Activated CD4-positive, alpha-beta memory T cell treated with anti-CD3 and anti-CD28 coated beads, Interleukin-2, amount 10 ng/mL, durations not matched to agents 7 days and 5 days (primary cell): ENCODE measurements at places on chromosomes 16 and 17.
A peak's percentile ranks its signal among the peaks of the same experiment; 100 is the strongest.

DNA sequence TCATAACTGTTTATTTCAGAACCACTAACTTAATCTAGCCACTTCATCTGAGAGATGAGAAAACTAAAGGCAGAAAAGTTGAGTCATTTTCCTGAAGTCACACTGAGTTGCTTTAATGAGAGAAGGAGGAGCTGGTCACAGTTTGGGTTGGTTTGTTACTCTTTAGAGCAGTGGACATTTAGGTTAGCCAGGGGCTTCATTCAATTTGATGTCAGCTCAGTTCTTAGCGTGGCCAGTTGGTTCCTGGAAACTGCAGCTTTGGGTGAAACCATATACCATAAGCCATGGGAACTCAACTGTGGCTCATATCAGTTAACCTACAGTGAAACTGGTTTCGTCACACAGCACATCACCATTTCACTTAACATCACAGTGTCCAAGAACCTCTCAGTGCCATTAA, 59.2 kb upstream of the ADORA2B start:
- DNase-seq: no peak
- peaks cover 1% of the 10 kb centered on the region for H3K27me3 ChIP-seq
- H3K27ac ChIP-seq: peak overlapping the region; percentile 48
- no peak overlapping the region for H3K4me3 ChIP-seq
- H3K4me1 ChIP-seq: peaks cover 20% of the 10 kb centered on the region

GRCh38 chr17:54891176-54891821, 9.4 kb upstream of the TOM1L1 start:
- no peaks in the 10 kb centered on the region for H3K4me1 ChIP-seq
- no peaks in the 10 kb centered on the region for H3K36me3 ChIP-seq
- no peak overlapping the region for H3K27ac ChIP-seq
- H3K27me3 ChIP-seq: peaks cover 13% of the 10 kb centered on the region
- no peak overlapping the region for H3K4me3 ChIP-seq

DNA sequence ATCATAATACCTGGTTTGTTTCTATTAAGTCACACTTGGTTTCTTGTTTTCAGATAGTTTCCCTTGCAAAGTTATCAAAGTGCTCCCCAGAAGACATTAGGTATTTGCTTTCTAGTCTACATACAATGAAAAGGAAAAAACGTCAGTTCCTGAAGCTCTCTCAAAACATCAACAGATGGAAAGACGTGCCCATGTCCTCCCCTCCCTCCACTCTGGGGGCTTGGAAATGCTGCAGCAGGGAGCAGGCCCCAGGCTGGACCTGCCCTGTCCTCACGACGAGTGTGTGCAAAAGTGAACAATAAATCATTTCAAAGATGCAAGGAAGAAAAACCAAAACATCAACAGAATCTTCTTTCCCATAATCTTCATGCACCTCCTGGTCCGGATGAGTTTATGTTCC, 118.5 kb downstream of the USP22 start:
- H3K27ac ChIP-seq: no peak overlapping the region
- no peak overlapping the region for H3K4me3 ChIP-seq
- peaks cover 28% of the 10 kb centered on the region for H3K27me3 ChIP-seq
- H3K4me1 ChIP-seq: peaks cover 1% of the 10 kb centered on the region
- DNase-seq: no peak

GRCh38 chr17:20935740-20936139, 107.1 kb downstream of the USP22 start:
- no peaks in the 10 kb centered on the region for H3K4me1 ChIP-seq
- peaks cover 7% of the 10 kb centered on the region for H3K27me3 ChIP-seq
- DNase-seq: no peak
- H3K36me3 ChIP-seq: no peaks in the 10 kb centered on the region

DNA sequence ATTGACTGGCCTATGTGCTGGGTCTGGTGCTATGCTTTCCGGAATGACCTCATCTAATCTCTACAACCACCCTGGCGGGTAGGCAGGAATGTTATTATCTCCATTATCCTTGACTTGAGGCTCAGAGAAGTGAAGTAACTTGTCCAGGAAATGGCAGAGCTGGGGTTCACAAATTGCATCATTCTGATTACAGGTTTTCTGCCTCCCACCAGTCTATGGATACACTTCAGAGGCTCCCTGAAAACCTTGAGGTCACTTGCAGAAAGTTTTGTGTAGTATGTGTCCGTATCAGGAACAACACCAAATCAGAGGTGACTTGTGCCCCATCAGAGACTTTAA, 19.1 kb downstream of the NOD2 start:
- no peak overlapping the region for H3K4me3 ChIP-seq
- no peak for DNase-seq
- peaks cover 83% of the 10 kb centered on the region for H3K36me3 ChIP-seq

DNA sequence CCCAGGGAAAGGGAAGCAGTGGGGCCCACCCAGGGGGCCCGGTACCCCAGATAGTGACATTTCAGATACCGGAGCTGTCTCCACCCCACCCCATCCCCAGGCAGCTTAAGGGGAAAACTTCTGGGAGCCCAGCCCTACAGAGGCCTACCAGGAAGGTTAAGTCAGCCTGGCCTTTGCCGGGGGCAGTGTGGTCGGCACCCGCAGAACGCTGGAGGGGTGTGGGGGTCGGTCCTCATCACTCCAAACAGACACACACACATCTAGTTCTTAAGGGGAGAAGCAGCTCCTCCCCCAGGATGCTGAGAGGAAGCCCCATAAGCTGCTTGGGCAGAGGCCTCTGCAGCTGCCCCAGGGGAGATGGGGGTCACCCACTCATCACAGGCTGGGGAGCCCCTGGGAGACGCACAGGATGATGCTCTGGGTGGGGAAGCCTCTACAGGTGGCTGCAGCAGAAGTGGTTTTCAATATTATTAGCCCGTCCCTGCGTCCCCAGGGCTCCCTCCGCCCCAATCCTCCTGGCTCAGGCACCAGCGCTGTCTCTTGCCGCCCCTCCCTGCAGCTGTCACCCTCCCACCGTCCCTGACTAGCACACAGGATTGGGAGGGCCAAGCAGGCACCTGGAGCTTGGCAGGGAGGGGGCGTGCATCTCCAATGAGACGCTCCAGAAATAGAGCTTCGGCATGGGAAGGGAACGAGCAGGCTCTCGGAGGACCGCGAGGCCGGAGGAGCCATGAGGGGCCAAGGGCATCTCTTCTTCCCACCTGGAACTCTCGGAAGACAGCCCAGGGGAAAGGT, 1.4 kb upstream of the ABR start:
- peaks cover 8% of the 10 kb centered on the region for H3K4me1 ChIP-seq
- no peaks in the 10 kb centered on the region for H3K36me3 ChIP-seq
- peaks cover 11% of the 10 kb centered on the region for H3K27me3 ChIP-seq
- no peak for DNase-seq
- H3K27ac ChIP-seq: no peak overlapping the region
- H3K4me3 ChIP-seq: no peak overlapping the region

- H3K27me3 ChIP-seq: no peaks in the 10 kb centered on the region
- H3K27ac ChIP-seq: no peak overlapping the region
- H3K4me3 ChIP-seq: no peak overlapping the region
- no peak for DNase-seq
- H3K36me3 ChIP-seq: no peaks in the 10 kb centered on the region
Observed at GRCh38 chr16:35747658-35748455, 2288.4 kb downstream of the TP53TG3F start.

DNA sequence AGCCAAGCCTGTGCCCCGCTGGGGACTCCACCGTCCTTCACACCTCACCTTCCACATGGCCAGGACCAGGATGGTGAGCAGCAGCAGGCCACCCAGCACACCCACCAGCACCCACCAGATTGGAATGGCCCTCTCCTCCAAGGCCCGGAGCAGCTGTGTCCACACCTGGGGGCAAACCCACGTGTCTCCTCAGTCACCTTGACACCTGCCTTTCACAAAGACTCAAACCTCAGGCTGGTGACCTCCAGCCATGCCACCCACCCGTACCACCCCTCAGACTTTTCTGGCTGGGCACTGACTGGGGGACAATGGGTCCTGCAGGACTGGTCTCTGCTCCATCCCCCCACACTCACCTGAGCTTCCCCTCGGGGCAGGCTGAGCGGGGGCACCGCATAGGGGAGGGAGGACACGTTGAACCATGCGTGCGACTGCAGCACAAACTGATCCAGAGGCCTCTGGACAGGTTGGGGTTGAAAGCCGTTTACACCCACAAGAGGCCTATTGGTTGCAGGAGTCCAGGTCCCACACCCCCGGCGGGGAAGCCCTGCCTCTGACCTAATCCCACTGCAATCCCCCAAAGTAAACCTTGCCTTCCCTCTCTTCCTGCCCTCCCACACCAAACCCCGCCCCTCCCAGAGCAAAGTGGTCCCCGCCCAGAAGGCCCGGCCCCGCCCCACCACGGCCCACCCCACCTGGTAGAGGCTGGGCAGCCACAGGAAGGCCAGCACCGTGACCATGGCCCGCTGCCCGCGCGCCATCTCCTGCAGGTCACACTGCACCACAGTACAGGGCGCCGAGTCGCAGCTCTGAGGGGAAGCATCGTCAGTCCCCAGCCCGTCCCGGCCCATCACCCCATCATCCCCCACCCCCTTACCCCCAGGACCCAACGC, 10.9 kb upstream of the FAM171A2 start:
- H3K4me3 ChIP-seq: no peak overlapping the region
- peaks cover 15% of the 10 kb centered on the region for H3K27me3 ChIP-seq
- DNase-seq: no peak
- peaks cover 3% of the 10 kb centered on the region for H3K4me1 ChIP-seq
- H3K36me3 ChIP-seq: no peaks in the 10 kb centered on the region
- H3K27ac ChIP-seq: no peak overlapping the region

DNA sequence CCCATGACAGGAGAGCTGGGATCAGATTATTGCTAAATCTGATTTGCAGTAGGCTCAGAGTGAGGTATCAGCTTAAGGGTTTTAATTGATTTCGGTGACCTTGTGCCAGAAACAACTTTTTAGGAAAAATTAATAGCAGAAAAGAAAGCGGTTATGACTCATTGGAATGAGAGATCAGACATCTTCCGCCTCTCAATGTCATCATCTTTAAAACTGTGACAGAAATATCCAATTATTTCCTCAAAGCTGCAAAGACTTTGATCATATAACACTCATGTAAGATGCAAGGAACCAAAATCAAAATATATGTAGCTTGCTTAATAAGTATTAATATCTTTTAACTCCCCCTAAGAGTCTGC, 190.1 kb upstream of the FOXF1 start:
- no peak overlapping the region for H3K27ac ChIP-seq
- no peaks in the 10 kb centered on the region for H3K36me3 ChIP-seq
- H3K4me3 ChIP-seq: no peak overlapping the region
- H3K4me1 ChIP-seq: no peaks in the 10 kb centered on the region
- DNase-seq: no peak
- no peaks in the 10 kb centered on the region for H3K27me3 ChIP-seq

DNA sequence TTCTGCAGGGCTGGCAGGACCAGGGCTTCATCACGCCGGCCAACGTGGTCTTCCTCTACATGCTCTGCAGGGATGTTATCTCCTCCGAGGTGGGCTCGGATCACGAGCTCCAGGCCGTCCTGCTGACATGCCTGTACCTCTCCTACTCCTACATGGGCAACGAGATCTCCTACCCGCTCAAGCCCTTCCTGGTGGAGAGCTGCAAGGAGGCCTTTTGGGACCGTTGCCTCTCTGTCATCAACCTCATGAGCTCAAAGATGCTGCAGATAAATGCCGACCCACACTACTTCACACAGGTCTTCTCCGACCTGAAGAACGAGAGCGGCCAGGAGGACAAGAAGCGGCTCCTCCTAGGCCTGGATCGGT, 1.4 kb downstream of the CDK5R1 start:
- H3K4me3 ChIP-seq: peak overlapping the region; percentile 84
- peaks cover 38% of the 10 kb centered on the region for H3K36me3 ChIP-seq

- H3K4me3 ChIP-seq: no peak overlapping the region
- no peak overlapping the region for H3K27ac ChIP-seq
- peaks cover 5% of the 10 kb centered on the region for H3K27me3 ChIP-seq
- DNase-seq: no peak
Observed at GRCh38 chr17:372157-373152, 19.8 kb upstream of the RPH3AL start.

- no peak overlapping the region for H3K27ac ChIP-seq
- H3K27me3 ChIP-seq: peaks cover 21% of the 10 kb centered on the region
- no peak overlapping the region for H3K4me3 ChIP-seq
- H3K36me3 ChIP-seq: no peaks in the 10 kb centered on the region
- no peak for DNase-seq
Observed at GRCh38 chr17:57966875-57967274, 11.7 kb upstream of the CUEDC1 start.

GRCh38 chr16:1076801-1077576, 4.4 kb downstream of the SSTR5 start:
- H3K27me3 ChIP-seq: peaks cover 4% of the 10 kb centered on the region
- no peak overlapping the region for H3K4me3 ChIP-seq
- H3K36me3 ChIP-seq: no peaks in the 10 kb centered on the region
- DNase-seq: no peak
- H3K4me1 ChIP-seq: no peaks in the 10 kb centered on the region

- peaks cover 51% of the 10 kb centered on the region for H3K4me1 ChIP-seq
- DNase-seq: peak; percentile 31
- H3K27me3 ChIP-seq: no peaks in the 10 kb centered on the region
- H3K27ac ChIP-seq: peak overlapping the region; percentile 31
- H3K4me3 ChIP-seq: no peak overlapping the region
Observed at GRCh38 chr17:59149841-59150511, 5.0 kb downstream of the SKA2 start.

GRCh38 chr17:37026531-37026869, 77.7 kb downstream of the AATF start:
- H3K36me3 ChIP-seq: peaks cover 26% of the 10 kb centered on the region
- H3K27ac ChIP-seq: no peak overlapping the region
- H3K4me3 ChIP-seq: no peak overlapping the region
- H3K4me1 ChIP-seq: peaks cover 28% of the 10 kb centered on the region
- no peaks in the 10 kb centered on the region for H3K27me3 ChIP-seq
- no peak for DNase-seq

DNA sequence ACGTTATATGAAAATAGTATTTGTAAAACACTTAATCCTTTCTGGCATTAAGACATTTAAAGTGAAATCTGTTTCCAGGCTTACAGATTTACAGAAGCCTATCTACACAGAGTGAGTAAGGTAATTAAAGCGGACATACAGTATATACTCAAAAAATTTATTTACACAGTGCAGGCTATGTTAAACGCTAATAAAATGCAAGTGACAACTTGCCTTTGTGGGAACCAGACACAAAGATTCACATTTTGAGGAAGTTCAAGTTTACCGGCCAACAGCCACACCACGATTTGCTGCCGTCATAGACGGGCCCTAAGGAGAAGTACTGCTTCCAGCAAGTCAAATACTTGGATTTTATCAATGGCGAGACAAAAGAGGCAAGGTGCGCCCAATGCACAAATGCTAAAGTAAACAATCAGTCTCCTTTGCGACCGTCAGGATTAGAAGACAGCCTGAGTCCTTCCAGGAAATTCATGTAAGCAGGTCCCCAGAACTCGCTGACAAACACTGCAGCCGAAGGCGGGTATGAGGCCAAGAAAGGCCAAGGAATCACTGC, 801 bp downstream of the VPS35 start:
- no peak overlapping the region for H3K4me3 ChIP-seq
- DNase-seq: no peak
- H3K27ac ChIP-seq: no peak overlapping the region
- no peaks in the 10 kb centered on the region for H3K27me3 ChIP-seq
- peaks cover 25% of the 10 kb centered on the region for H3K36me3 ChIP-seq

- peak overlapping the region; percentile 79 for H3K27ac ChIP-seq
- peak overlapping the region; percentile 6 for H3K4me3 ChIP-seq
- no peaks in the 10 kb centered on the region for H3K27me3 ChIP-seq
Observed at GRCh38 chr17:2689411-2690164, 22.0 kb downstream of the CLUH start.
